Stomach (tissue), 19 donors: ENCODE measurements at places on chromosomes 5 and 9. TPM values are rescaled to one million over a fixed set of nuclear protein-coding genes. Genes with fewer than 3 reads are reported as not detected.

Gene ESM1
- total RNA-seq: 0.55 TPM

Gene SNX30
- total RNA-seq: 16.3 TPM

Gene SAXO1
- not detected for total RNA-seq

Gene ALDH1A1
- total RNA-seq: 92.1 TPM

Gene GBA2
- 145 TPM for total RNA-seq

Gene RASEF
- total RNA-seq: 10.3 TPM

Gene ROPN1L
- total RNA-seq: 0.87 TPM

Gene PCDHA4
- 2.6 TPM for total RNA-seq

Gene FOXB2
- total RNA-seq: not detected

Gene AP3B1
- 81.0 TPM for total RNA-seq
